Bronchial epithelial cell (primary cell): ENCODE measurements at places on chromosomes 5 and 9.
A peak's percentile ranks its signal among the peaks of the same experiment; 100 is the strongest.

- no peak for DNase-seq
These were observed 723.8 kb upstream of the EDIL3 start for GRCh38 chr5:85108471-85108870.

DNA sequence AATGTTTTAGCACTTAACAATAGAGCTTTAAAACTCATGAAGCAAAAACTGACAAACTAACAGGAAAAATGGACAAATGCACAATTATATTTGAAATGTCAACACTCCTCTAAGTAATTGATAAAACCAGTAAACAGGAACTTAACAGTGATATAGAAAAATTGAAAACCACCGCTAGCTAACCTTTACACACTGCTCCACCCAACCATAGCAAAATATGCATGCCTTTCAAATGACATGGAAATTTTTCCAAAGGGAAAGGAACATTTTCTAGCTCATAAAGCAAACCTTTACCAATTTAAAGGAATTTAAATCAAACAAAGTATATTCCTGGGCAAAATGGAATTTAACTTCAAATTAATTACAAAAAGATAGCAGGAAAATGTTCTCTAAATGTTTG is 109.2 kb downstream of the ADAMTS19 start:
- no peak for DNase-seq

DNA sequence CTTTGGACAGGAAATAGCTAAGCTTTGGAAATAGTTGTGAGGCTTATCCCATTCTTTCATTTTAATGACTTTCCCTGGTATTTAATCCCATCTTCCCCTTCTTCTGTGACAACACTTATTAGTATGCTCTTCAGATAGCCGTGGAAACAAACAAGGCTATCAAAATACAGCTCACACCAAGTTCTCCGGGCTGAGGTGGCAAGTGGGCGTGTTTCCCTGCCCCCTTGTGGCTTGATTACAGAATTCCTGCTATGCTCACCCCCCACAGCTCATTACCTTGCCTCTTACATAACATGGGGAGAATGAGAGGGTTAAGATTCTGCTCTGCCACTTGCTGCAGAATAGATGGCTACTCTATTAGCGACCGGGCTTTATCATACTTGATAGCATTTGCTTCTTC is 437.1 kb upstream of the TLE4 start:
- peak; percentile 22 for DNase-seq

DNA sequence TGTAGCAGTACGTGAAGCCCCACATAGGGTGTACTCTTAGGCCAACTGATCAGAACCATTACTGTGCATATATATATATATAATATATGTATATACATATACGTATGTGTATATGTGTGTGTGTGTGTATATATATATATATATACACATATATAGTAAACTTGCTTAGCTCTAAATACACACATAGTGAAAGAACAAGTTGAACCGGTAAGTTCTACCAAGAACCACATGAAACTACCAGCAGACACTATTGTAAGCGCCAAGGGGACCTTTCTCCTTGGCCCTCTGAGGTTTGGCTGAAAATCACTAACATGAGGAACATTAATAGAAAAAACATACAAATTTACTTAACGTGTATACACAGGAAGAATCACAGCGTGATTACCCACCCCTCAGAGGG is 1.8 kb upstream of the TARS1 start:
- DNase-seq: peak; percentile 3

DNA sequence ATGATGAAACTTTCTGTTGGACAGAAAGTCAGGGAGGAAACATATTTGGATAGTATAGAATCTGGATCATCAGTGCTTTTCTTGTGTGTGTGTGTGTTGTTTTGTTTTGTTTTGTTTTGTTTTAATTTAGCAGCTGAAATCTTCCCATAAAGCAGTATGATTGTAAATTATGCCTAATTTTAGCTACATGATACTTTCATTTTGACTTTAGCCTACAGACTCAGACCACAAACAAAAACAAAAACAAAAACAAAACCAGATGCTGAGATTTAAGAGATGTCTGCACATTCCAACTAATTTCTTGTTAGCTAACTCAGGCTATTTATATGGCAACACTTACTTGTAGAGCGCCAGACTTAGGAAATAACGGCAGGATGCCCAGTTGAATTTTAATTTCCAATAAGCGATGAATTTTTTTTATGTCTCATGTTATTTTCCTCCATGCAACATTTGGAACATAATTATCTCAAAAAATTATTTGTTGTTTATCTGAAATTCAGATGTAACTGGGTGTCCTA is 119.5 kb upstream of the TRPC7 start:
- no peak for DNase-seq

GRCh38 chr9:112233769-112234168 is 58.7 kb upstream of the SUSD1 start:
- DNase-seq: peak; percentile 64

DNA sequence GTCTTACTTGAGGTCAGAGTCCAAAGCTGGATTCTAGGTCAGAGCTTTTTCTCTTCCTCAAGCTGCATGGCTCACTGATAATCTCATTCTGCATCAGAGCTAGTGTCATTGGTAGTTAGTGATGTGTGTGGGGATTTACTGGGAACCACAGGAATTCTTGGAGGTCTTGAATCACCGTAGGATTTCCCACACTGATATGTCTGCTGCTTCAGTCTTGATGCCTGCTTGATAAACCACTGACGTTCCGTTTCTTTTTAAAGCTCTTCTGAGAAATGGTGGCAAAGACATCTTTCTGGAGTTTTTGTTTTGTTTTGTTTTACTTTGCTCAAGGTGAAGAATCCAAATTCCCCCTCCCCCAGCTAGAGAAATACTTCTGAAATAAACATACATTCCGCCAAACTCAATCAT is 1.2 kb upstream of the GARIN3 start:
- DNase-seq: no peak

GRCh38 chr5:117973785-117974184 is 1014.6 kb downstream of the DTWD2 start:
- DNase-seq: no peak

DNA sequence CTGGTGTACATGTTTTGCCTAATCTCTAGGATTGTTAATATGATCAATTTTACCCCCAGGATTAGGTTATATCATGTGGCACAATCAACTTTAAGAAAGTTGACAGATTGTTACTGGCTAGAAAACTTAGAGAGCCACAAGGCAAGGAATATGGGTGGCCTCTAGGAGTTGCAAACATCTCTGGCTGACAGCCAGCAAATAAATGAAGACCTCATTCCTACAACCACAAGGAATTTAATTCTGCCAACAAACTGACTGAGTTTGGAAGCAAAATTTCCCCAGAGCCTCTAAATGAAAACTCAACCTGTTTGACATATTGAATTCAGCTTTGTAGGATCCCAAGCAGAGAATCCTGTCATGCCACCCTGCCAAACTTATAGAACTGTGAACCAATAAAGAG is 196.4 kb upstream of the PTGER4 start:
- no peak for DNase-seq

- DNase-seq: peak; percentile 65
These were observed 144.5 kb downstream of the GAPVD1 start for GRCh38 chr9:125405938-125406809.

DNA sequence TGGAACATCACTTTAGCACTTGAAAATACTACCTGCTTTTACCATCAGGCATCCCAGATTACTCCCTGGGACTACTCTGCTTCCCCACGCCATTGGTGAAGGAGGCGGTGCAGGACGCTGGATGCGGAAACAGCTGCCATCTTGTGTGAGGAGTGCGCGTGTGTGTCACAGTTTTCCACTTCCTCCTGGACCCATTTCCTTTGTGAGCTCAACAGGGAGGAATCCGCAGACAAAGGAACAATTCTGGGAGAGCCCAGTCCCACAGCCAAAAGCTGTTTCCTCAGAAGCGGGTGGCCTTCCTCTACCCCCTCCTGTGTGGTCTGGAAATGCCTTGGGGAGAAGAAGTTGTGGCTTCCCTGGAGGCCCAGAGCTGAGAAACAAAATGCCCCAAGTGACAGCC is 16.8 kb downstream of the AFAP1L1 start:
- no peak for DNase-seq

DNA sequence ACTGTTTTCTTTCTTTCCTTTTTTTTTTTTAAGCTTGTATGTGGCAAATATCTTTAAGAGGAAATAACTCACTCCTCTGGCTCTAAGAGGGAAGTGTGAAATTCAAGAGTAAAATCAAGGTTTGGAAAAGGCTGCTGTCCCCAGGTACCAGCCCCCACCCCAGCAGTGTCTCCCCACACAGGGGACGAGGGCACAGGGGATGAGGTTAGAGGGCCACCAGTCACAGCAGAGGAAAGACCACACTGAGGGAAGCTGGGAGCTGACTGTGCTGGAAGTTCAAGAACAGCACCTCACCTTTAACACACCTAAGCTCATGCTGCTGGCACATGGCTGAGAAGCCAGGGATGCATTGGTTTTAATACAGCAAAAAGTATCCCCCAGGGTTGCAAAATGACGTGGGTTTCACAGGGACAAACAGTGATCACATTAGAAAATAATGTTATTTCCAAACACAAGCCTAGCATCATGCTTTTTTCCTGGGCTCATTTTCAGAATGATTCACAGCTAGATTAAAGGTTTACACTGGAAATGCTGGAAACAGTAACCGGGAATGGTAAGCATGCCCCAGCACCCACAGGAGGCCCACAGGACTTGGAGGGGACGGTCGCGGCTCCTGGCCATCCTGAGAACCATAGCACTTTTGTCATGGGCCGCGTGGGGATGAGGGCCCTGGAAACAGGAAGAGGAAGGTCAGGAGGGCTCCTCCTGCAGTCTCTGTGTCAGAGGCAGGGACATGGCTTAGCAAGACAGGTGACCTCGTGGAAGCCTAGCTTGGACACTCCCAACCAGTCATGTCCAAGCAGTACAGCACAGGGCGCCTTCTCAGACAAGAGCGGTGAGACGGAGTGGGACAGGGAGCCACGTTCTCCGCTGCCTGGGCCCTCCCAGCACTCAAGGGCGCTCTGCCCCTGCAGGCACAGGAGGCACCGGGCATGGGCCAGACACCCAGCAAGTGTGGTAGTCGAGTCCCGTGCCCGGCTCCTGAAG is 6.9 kb downstream of the LPCAT1 start:
- peak; percentile 45 for DNase-seq

- no peak for DNase-seq
These were observed 2.4 kb upstream of the IL7R start for GRCh38 chr5:35854248-35854647.

- no peak for DNase-seq
These were observed 23.8 kb downstream of the NANS start for GRCh38 chr9:98080326-98080725.

DNA sequence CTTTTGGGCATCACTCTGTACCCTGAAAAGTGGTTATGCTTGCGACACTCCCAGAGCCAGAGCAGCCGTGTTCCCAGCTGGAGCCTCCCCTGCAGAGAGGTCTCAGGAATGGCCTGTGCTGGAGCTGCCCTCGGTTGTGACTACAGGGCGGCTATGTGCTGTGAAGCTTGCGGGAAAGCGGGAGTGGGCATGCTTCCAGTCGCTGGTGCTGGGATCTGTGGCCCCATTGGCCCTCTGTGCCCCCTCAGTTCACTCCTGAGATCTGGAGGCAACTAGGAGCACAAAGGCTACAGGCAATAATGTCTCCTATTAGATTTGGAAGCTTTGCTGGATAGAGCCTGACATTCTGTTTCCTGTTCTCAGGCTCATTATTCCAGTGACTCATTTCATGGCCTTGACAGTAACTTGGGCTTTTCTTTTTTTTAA is 56.9 kb downstream of the GPR107 start:
- DNase-seq: no peak

DNA sequence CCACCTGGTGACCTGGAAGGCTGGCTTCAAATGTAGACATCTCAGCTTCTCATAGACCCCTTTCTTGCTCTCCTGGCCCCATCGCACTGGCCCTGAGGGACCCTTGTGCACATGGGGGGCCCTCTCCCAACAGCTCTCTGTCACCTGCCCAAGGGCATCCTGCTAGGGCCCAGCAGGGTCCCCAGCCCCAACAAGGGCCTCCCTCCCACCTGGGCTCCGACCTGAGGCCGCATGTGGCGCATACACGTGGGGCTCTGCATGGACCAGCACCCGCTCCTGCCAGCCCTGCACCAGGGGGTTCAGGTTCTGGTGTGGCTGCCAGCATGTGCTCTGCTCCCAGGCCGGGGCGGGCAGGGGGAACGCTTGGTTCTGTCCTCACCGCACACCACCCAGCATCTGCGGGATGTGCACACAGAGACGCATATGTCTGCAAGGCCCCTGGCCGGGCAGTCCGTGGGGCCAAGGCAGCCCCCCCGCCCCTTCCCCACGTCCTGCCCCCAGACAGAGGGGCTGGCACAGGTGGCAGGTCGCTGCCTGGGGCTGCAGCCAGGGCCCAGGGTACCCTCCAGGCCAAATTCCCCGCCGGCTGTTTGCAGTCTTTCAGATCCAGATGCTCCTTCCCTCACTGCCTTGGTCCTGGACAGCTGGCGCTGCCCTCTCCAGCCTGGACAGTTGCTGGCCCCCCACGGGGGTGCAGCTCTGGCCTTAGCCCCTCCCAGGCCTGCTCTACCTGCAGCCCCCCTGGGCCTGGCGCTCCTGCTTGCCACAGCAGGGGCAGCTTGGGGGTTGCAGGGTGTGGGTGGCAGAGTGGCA is 17.9 kb upstream of the NRARP start:
- no peak for DNase-seq

DNA sequence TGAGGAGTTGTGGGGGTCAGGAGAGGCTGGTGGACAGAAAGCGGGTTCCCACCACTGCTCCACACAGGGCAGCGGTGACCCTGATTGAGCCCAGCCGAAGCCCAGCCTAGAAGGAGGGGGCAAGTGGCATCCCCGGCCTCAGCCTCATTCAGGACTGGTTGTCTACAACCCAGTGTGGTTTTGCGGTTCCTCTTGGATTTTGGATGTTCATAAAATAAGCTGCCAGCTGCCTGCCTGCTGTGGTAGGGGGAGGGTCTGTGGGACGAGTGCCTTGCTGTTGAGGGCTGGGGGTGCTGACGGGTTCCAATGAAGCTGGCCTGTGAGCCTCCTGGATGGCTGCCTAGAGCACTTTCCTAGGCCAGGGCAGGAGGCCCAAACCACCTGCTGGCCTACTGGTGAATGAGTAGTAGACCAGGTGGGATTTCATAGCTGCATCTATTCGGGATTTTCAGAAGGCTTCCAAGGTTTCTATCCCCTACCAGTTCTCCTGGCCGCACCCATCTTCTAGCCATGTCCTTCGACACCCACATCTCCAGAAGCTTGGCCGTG is 102.4 kb downstream of the NDFIP1 start:
- DNase-seq: no peak

GRCh38 chr5:111679611-111680010 is 77.4 kb downstream of the NREP start:
- DNase-seq: no peak
